Sigmoid colon (tissue), 7 donors: ENCODE measurements at places on chromosomes 7 and 10. TPM values are rescaled to one million over a fixed set of nuclear protein-coding genes. Genes with fewer than 3 reads are reported as not detected.

DNA sequence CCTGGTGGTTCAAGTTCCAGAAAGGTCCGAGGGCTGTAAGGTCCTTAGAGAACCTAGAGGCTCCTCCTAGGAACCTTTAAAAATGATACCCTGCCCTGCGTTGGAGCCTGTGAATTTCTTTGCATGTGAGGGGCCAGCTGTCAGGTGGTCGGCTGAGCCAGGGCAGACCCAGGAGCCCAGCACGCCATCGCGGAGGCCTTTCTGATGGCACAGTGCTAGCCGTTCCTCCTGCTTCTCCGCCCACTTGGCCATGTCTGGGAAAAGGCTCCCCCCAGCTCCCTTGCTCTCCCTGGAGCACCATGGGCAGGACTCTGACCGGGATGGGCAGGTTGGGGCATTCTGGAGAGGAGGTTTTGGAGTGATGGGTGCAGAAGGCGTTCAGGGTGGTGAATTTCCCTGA is 7.6 kb downstream of the ZNF316 start:
- H3K36me3 ChIP-seq = peaks cover 42% of the 10 kb centered on the region
- no peaks in the 10 kb centered on the region for H3K27me3 ChIP-seq
- DNase-seq = no peak
- no peak overlapping the region for H3K27ac ChIP-seq
- H3K4me3 ChIP-seq = no peak overlapping the region

- no peaks in the 10 kb centered on the region for H3K36me3 ChIP-seq
- no peaks in the 10 kb centered on the region for H3K4me1 ChIP-seq
- no peak for DNase-seq
- no peak overlapping the region for H3K27ac ChIP-seq
These were observed 621.0 kb downstream of the ARL4A start for GRCh38 chr7:13308423-13308822.

DNA sequence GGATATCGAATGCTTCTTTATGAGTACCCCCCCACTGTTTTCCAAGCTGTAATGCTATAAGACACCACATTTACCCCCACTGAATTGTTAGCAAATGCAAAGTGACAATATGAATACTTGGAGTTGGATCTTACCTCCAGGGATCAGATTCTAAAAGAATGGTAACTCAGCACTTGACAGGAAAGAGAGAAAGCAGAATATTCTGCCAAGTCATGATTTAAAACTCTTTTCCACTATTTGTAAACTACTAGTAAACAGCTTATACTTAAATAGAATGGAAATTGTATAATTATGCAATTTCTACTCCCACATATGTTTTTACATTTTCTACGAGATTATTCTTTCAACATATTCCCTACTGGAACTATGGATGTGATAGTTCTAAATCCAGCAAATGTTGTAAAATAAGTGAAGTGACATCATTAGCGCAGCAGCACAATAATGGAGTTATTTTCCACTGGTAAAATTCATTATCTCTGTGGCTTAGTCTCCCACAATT is 56.0 kb upstream of the TFEC start:
- no peak overlapping the region for H3K4me3 ChIP-seq
- H3K27ac ChIP-seq = no peak overlapping the region
- no peak for DNase-seq
- no peaks in the 10 kb centered on the region for H3K4me1 ChIP-seq
- H3K36me3 ChIP-seq = no peaks in the 10 kb centered on the region
- H3K27me3 ChIP-seq = no peaks in the 10 kb centered on the region

DNA sequence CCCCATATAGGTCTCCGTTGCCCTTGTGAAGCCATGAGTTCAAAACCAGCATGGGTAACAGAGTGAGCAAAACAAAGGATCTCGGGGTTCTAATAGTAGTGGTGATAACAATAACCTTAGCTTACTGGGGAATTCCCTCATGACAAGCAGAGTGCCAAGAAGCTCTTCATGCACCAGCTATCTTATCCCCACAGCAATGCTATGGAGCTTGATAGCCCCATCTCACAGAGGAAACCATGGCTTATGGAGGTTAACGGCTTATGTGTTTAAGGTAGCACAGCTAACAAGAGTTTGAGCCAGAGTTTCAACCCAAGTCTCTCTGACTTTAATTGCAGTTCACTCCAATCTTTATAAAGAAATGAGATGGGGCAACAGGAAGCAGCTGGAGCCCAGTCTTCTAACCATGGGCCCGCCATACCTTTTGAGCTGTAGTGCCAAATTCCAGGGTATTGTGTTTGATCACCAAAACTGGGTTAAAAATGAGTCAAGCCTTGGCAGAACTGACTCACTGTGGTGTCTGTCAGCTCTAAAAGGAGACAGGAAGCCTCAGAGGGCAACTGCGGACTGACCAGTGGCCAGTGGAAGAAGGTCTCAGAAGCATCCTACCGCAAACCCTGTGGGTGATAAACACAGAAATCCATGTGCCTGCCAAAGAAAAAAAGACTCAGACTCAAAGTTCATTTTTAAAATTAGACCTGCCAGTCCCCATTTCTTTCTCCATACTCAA is 16.5 kb upstream of the PLAU start:
- H3K27ac ChIP-seq = no peak overlapping the region
- no peaks in the 10 kb centered on the region for H3K27me3 ChIP-seq
- H3K4me1 ChIP-seq = no peaks in the 10 kb centered on the region
- no peak overlapping the region for H3K4me3 ChIP-seq
- H3K36me3 ChIP-seq = no peaks in the 10 kb centered on the region

DNA sequence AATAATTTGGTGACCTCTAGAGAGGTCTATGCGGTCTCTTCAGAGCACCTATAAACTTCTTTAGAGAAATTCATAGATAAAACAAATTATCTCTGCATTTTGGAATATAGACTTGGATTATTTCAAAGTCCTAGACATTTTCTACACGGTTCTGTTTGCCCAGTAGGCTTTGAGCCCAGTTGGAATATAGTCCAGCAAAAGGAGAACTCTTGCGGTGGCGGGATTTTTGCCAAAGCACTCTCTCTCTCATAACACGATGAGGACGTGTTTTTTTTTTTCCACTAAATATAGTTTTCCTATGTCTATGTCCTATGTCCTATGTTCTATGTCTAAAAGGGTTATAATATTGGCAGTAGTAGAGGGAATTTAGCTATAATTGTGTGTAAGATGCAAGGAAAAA is 164.9 kb upstream of the AGR3 start:
- H3K4me1 ChIP-seq = no peaks in the 10 kb centered on the region
- no peak overlapping the region for H3K4me3 ChIP-seq
- H3K27ac ChIP-seq = no peak overlapping the region
- no peaks in the 10 kb centered on the region for H3K36me3 ChIP-seq

GRCh38 chr7:139741239-139741638 is 36.6 kb downstream of the HIPK2 start:
- no peak overlapping the region for H3K27ac ChIP-seq
- DNase-seq = no peak
- H3K4me1 ChIP-seq = peaks cover 38% of the 10 kb centered on the region
- no peaks in the 10 kb centered on the region for H3K27me3 ChIP-seq
- H3K4me3 ChIP-seq = no peak overlapping the region
- H3K36me3 ChIP-seq = no peaks in the 10 kb centered on the region

GRCh38 chr10:75043256-75044131 is 68.0 kb upstream of the SAMD8 start:
- peaks cover 8% of the 10 kb centered on the region for H3K4me1 ChIP-seq
- H3K36me3 ChIP-seq = no peaks in the 10 kb centered on the region
- peak overlapping the region; percentile 63 for H3K27ac ChIP-seq

DNA sequence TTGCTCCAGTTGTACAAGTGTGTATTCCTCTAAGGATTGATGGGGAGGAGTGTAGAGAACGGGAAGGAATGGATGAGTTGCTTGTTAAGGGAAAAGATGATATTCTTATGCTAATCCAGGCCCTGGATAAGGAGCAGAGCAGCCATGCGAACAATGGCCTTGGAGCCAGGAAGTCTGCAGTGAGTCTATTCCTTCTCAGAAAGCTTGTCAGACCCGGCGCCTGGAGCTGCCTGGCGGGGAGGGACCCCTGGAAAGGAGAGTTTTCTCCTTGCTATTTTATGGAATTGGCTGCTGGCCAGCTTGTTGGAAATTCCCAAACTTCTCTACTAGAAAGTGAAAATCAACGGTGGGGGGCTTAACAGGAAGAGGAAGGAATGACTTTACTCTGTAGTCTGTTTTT is 89.1 kb downstream of the MMRN2 start:
- H3K36me3 ChIP-seq = no peaks in the 10 kb centered on the region
- no peak for DNase-seq
- no peak overlapping the region for H3K4me3 ChIP-seq

DNA sequence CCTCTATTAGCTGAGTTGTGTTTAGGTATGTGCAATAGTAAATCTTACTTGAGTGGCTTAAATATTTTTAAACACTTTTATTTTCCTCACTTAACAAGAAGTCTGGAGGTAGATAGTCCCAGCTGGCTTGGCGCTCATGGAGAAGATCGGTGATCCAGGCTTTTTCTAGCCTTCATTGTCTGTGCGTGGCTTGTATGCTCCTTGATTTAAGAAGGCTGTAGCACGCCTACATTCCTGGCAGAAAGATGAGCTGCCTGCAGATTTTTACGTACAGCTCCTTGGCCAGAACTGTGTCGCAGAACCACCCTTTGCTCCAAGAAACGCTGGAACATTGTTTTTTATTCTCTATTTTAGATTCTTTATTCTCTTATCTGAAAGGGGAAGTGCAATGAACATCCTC is 284.1 kb downstream of the KIF20B start:
- H3K4me1 ChIP-seq = no peaks in the 10 kb centered on the region
- DNase-seq = no peak
- no peak overlapping the region for H3K4me3 ChIP-seq
- no peak overlapping the region for H3K27ac ChIP-seq
- no peaks in the 10 kb centered on the region for H3K27me3 ChIP-seq
- no peaks in the 10 kb centered on the region for H3K36me3 ChIP-seq

DNA sequence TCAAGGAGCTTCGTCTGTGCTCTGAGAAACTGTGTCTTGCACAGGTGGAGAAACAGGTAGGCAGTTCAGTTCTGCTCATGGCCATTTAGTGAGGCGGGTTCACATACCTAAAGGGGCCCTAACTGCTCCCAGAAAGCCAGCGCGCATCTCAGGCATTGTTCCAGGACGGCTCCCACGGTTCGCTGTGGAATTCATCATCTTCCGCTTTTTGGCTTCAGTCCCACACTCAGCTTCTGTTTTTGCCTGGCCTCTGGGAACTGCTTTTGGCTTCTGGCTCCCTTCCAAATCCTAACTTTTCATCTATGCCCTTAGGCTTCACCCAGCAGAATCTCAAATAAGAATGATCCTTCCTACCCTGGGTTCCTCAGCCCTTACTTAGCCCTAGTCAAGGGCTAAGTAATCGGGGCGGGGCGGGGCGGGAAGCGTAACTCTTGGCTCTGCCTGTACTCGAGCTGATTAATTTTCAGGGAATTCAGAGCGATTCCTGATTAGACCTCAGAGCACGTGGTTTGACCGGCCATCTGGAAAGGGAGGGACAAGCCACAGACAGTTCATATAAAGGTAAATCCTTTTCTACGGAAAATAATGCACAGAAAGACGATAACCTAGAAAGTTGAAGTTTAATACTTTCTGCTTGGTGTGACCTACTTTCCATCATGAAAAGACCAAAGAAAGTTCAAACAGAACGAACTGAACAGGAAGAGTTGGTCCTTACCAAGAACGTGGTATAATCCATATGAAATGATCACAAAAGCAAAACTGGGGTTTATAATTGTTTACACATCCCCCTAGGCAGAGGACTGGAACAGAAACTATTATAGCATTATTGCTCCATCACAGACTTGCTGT is 105.7 kb downstream of the ST8SIA6 start:
- peaks cover 8% of the 10 kb centered on the region for H3K4me1 ChIP-seq
- H3K36me3 ChIP-seq = no peaks in the 10 kb centered on the region
- H3K27me3 ChIP-seq = no peaks in the 10 kb centered on the region

- DNase-seq = no peak
- H3K4me1 ChIP-seq = peaks cover 41% of the 10 kb centered on the region
- peak overlapping the region; percentile 68 for H3K27ac ChIP-seq
- no peaks in the 10 kb centered on the region for H3K27me3 ChIP-seq
These were observed 121.2 kb downstream of the MAD1L1 start for GRCh38 chr7:2111568-2111967.

DNA sequence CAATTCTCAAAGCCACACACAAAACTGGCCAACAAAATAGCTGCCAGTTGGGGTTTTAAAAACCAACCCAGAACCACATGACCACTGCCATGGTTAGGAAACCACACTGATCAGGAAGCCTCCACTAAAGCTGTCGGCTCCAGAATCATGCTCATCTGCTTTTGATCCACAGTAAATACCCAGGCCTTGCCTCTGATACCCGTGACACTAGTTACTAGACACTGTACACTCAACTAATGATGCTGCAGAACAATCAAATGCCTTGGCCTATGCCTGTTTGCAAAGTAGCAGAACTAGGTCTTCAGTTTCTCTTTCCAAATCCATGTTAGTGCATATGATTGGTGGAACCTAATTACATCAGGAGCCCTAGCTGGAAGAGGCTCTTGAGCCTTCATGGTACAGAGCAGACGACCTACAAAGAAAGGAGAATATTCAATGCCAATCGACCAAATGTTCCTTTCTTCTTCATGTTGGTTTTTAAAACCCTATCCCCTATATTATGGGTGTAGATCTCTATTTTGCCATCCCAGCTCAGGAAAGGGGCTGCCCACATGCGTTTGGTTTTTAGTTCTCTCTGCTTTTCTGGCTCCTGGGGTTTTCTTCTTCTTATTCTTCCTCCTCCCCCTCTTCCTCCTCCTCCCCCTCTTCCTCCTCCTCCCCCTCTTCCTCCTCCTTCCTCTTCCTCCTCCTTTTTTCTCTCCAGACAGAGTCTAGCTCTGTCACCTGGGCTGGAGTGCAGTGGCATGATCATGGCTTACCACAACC is 76.6 kb downstream of the CNNM2 start:
- H3K27me3 ChIP-seq = no peaks in the 10 kb centered on the region
- no peak for DNase-seq
- no peak overlapping the region for H3K4me3 ChIP-seq
- H3K36me3 ChIP-seq = no peaks in the 10 kb centered on the region

GRCh38 chr7:22726907-22727713 is at the start of gene IL6:
TSS of gene IL6 (plus strand) at chr7:22727200. CDS start at chr7:22727263, 63 bp downstream.
- H3K36me3 ChIP-seq = no peaks in the 10 kb centered on the region
- no peaks in the 10 kb centered on the region for H3K27me3 ChIP-seq
- peaks cover 61% of the 10 kb centered on the region for H3K4me1 ChIP-seq
- H3K27ac ChIP-seq = peak within 1 kb of the TSS; percentile 77
- peak; percentile 95 for DNase-seq

DNA sequence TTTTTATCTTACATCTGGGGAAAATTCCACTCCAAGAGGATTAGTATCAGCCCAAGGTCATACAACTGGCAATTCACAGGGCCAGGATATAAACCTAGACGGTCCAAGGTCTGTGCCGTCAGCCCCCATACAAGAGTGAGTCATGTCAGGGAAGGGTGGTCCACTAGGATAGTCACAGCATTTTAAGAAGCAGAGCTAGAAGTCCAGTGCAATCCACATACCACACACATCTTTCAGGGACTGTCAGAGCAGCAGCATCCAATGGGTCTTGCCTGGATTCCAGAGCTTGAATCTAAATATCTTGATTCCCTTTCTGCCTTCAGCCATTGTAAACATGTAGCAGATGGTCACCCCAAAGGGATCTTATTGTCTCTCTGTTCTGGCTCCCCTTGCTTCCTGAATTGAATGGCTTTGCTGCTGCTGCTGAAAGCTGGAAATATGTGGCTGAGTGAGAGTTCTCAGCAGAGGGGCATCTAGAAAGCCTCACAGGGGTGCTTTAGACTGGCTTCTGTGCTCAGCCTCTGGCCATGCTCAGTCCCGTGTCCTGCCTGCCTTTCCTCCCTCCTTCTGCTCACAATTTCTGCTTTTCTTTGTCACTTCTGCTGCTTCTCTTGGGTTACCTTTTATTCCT is 9.9 kb upstream of the OR6V1 start:
- DNase-seq = no peak
- no peak overlapping the region for H3K27ac ChIP-seq
- no peaks in the 10 kb centered on the region for H3K27me3 ChIP-seq
- H3K36me3 ChIP-seq = no peaks in the 10 kb centered on the region
- no peaks in the 10 kb centered on the region for H3K4me1 ChIP-seq

The LRRD1 gene
- polyA plus RNA-seq = not detected

The AKR1C8 gene
- not detected for polyA plus RNA-seq
